ENCODE measurements at places on chromosomes 2 and 18.
A peak's percentile ranks its signal among the peaks of the same experiment; 100 is the strongest.

DNA sequence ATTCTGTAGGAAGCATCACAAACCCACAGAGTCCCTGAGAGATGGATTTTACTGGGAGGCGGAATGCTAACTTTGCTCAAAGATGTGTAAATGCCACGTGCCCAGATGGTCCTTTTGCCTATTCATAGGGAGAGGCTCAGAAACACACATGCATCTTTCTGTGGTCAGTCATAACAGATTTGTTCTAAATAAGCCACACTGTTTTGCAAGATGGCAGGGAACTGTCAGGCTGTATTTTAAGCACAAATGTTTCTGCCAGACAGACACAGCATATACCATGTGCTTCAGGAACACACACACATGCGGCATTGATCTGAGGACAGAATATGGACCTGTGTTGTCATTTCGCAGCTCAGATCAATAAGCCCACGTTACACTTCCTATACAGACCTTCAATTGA, 312.0 kb downstream of the GPD2 start:
- no peak overlapping the region for H3K4me3 ChIP-seq
- no peak for DNase-seq
- no peaks in the 10 kb centered on the region for H3K4me1 ChIP-seq
- no peaks in the 10 kb centered on the region for H3K27me3 ChIP-seq
- H3K27ac ChIP-seq = no peak overlapping the region
- H3K36me3 ChIP-seq = no peaks in the 10 kb centered on the region

DNA sequence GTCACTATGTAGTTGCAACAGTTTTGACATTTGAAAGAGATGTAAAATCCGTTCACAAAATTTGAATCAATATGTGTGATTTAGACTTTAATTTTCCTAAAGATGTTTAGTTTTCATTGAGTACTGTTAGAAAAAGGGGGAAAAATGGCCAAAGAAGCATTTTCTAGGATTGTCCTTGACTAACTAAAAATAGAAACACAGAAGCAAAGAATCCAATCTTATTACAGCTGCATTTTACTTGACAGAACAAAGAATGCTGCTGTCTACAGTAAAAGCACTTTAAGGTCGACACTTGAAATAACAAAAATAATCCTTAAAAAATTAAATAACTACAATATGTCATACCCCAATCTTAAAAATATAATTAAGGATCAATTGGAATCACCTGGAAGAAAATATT, 48.9 kb downstream of the FRZB start:
- no peaks in the 10 kb centered on the region for H3K27me3 ChIP-seq
- no peak for DNase-seq
- no peak overlapping the region for H3K27ac ChIP-seq
- peaks cover 12% of the 10 kb centered on the region for H3K4me1 ChIP-seq
- H3K4me3 ChIP-seq = no peak overlapping the region
- no peaks in the 10 kb centered on the region for H3K36me3 ChIP-seq

GRCh38 chr2:8574196-8575037, 107.4 kb upstream of the ID2 start:
- no peaks in the 10 kb centered on the region for H3K36me3 ChIP-seq
- H3K27me3 ChIP-seq = no peaks in the 10 kb centered on the region
- no peak overlapping the region for H3K27ac ChIP-seq
- DNase-seq = no peak
- H3K4me1 ChIP-seq = peaks cover 5% of the 10 kb centered on the region

GRCh38 chr18:13520306-13520705, 206.1 kb downstream of the FAM210A start:
- H3K36me3 ChIP-seq = no peaks in the 10 kb centered on the region
- peak; percentile 41 for DNase-seq
- no peaks in the 10 kb centered on the region for H3K4me1 ChIP-seq
- no peak overlapping the region for H3K27ac ChIP-seq
- no peak overlapping the region for H3K4me3 ChIP-seq
- H3K27me3 ChIP-seq = no peaks in the 10 kb centered on the region

GRCh38 chr18:24000613-24001490, 13.7 kb upstream of the TTC39C start:
- H3K27ac ChIP-seq = no peak overlapping the region
- no peak overlapping the region for H3K4me3 ChIP-seq
- no peaks in the 10 kb centered on the region for H3K36me3 ChIP-seq
- no peaks in the 10 kb centered on the region for H3K4me1 ChIP-seq
- no peaks in the 10 kb centered on the region for H3K27me3 ChIP-seq
